ENCODE measurements at places on chromosomes 6 and 20. TPM values are rescaled to one million over a fixed set of nuclear protein-coding genes. Genes with fewer than 3 reads are reported as not detected.

DNA sequence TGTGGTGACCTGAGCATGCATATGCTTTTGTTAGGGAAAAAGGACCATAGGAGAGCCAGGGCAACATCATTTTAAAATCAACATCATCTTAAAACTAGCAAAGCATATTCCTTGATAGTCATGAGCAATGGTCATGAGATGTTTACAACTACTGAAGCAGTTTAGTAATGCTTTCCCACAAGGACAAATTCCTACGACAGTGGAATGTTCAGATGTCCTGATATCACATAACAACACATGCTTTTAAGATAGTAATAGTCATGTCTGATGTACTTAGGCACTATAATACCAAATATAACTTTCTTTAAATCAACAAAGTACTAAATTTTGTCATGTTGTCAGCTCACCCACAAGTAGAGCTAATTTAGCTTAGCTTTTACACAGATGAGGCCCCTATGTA, 370.3 kb downstream of the HTR1B start:
- no peaks in the 10 kb centered on the region for H3K4me1 ChIP-seq
- H3K36me3 ChIP-seq: no peaks in the 10 kb centered on the region
- no peak overlapping the region for H3K27ac ChIP-seq
- H3K27me3 ChIP-seq: no peaks in the 10 kb centered on the region

GRCh38 chr20:43710370-43711044, 16.3 kb downstream of the GTSF1L start:
- no peak for DNase-seq
- no peaks in the 10 kb centered on the region for H3K4me1 ChIP-seq
- no peak overlapping the region for H3K4me3 ChIP-seq
- no peak overlapping the region for H3K27ac ChIP-seq
- no peaks in the 10 kb centered on the region for H3K36me3 ChIP-seq
- H3K27me3 ChIP-seq: no peaks in the 10 kb centered on the region

GRCh38 chr20:20085812-20086211, 33.5 kb downstream of the CFAP61 start:
- no peak for DNase-seq
- no peaks in the 10 kb centered on the region for H3K4me1 ChIP-seq
- no peak overlapping the region for H3K4me3 ChIP-seq

- no peaks in the 10 kb centered on the region for H3K4me1 ChIP-seq
- no peak overlapping the region for H3K27ac ChIP-seq
- no peaks in the 10 kb centered on the region for H3K27me3 ChIP-seq
- no peak overlapping the region for H3K4me3 ChIP-seq
- no peaks in the 10 kb centered on the region for H3K36me3 ChIP-seq
- DNase-seq: no peak
These were observed 22.9 kb downstream of the RAB44 start for GRCh38 chr6:36720251-36721141.

DNA sequence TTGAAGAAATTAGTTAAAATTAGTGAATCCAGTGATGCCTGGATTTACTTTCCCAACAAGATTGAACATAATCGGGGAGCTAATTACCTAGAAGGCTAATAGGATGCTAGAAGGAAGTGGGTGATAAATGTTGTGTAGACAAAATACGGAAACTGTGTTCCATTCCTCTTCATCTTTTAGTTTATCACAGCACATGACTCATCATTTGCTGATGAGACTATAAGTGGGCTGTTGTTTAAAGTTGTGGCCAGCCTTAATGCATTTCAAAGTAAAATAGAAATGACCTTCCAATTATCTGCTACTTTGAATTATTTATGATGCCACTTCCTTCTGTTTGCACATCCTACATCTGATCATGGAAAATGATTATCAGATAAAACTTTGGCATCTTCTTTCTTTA, 43.4 kb downstream of the OGFRL1 start:
- no peak for DNase-seq
- no peak overlapping the region for H3K4me3 ChIP-seq
- H3K36me3 ChIP-seq: no peaks in the 10 kb centered on the region
- H3K4me1 ChIP-seq: no peaks in the 10 kb centered on the region
- H3K27me3 ChIP-seq: no peaks in the 10 kb centered on the region

DNA sequence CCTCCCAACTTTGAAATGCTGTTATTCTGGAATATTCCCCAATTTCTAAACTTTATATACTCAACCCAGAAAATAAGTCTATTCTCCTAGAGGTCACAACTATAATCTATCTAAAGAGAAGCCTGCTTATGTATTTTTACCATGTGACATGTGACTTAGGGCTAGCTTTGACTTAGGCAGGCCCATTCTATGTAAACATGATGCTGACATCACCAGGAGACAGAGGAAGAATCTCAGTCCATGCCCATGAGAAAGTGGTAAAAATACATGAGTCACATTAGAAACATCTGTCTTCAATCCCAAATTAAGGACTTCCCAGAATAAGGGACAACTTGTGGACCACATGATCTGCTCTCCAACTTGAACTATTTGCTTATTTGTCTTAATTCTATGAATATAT, 113.6 kb upstream of the ID4 start:
- no peak overlapping the region for H3K4me3 ChIP-seq
- no peaks in the 10 kb centered on the region for H3K36me3 ChIP-seq
- no peaks in the 10 kb centered on the region for H3K4me1 ChIP-seq
- no peak for DNase-seq
- no peak overlapping the region for H3K27ac ChIP-seq

- H3K4me3 ChIP-seq: no peak overlapping the region
- H3K27me3 ChIP-seq: no peaks in the 10 kb centered on the region
These were observed 29.2 kb downstream of the RHAG start for GRCh38 chr6:49607391-49607982.

DNA sequence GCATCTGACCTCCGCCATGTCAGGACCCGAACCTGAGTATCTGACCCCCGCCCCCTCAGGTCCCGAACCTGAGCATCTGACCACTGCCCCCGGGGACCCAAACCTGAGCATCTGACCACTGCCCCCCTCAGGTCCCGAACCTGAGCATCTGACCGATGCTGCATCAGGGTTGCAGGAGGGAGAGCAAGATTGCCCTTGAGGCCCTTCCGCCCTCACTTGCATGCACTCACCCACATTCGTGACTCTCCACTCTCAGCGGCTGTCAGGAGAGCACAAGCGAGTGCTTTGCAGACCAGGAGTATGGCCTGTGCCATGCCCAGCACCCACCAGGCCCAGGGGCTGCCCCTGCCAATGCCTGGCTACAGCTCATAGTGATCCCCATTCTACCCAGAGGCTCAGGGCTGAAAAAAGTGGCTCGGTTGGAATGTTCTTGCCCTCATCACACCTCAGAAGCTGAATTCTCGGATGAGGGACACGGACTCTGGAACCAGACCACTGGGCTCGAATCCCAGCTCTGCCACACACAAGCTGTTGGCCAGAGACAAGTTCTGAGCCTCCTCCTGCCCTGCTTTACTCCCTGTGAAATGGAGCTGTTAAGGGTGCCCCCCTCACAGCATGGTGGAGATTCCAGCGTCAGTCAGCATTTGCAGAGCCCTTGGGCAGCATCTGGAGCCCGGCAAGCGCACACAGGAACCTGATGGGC, 82.1 kb downstream of the DLL1 start:
- H3K27ac ChIP-seq: no peak overlapping the region
- no peaks in the 10 kb centered on the region for H3K36me3 ChIP-seq
- H3K27me3 ChIP-seq: no peaks in the 10 kb centered on the region
- no peaks in the 10 kb centered on the region for H3K4me1 ChIP-seq
- H3K4me3 ChIP-seq: no peak overlapping the region
- DNase-seq: peak; percentile 10

- no peak for DNase-seq
- no peaks in the 10 kb centered on the region for H3K36me3 ChIP-seq
- no peak overlapping the region for H3K27ac ChIP-seq
- no peak overlapping the region for H3K4me3 ChIP-seq
These were observed 22.2 kb downstream of the OLIG3 start for GRCh38 chr6:137471986-137472385.

Gene ENPP4
- 14.2 TPM for total RNA-seq

Gene ANKEF1
- total RNA-seq: 4.8 TPM
